Heart left ventricle (tissue), 16 donors: ENCODE measurements at places on chromosomes 2 and 18. TPM values are rescaled to one million over a fixed set of nuclear protein-coding genes. Genes with fewer than 3 reads are reported as not detected.

Gene LINC00305
- not detected for total RNA-seq

- no peak for DNase-seq
Observed at GRCh38 chr18:56273541-56274219, 364.7 kb downstream of the TXNL1 start.

Gene MZT2A
- total RNA-seq: 264 TPM

Gene HMSD
- not detected for total RNA-seq

DNA sequence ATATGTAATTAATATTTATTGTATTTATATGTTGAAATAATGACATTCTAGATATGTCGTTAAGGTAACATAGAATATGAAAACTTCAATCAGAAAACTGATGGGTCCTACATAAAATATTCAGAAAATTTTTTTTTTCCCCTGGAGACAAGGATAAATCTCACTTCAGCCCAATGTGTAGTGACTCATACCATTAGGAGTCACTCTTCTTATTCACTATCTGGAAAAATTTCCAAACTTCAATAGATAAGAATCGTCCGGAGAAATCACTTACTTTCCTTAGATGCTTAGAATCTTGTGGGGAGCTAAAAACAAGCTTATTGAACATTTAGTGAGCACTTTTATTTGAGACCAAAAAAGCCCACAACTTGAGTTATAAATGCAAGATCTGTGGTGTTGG, 4.6 kb downstream of the SERPINB13 start:
- no peak for DNase-seq
